ENCODE measurements at places on chromosomes 12 and 14.

GRCh38 chr12:10101042-10101579 lies 2.3 kb upstream of the CLEC1A start:
- DNase-seq = no peak

- no peak for DNase-seq
These were observed 213.4 kb downstream of the VRK1 start for GRCh38 chr14:97010491-97011160.

- DNase-seq = no peak
These were observed 39.8 kb downstream of the BORCS5 start for GRCh38 chr12:12396694-12397093.

- DNase-seq = no peak
These were observed 311.9 kb downstream of the CACNA1C start for GRCh38 chr12:2364631-2365051.

- DNase-seq = no peak
These were observed 116.0 kb upstream of the NCOR2 start for GRCh38 chr12:124683152-124684124.

DNA sequence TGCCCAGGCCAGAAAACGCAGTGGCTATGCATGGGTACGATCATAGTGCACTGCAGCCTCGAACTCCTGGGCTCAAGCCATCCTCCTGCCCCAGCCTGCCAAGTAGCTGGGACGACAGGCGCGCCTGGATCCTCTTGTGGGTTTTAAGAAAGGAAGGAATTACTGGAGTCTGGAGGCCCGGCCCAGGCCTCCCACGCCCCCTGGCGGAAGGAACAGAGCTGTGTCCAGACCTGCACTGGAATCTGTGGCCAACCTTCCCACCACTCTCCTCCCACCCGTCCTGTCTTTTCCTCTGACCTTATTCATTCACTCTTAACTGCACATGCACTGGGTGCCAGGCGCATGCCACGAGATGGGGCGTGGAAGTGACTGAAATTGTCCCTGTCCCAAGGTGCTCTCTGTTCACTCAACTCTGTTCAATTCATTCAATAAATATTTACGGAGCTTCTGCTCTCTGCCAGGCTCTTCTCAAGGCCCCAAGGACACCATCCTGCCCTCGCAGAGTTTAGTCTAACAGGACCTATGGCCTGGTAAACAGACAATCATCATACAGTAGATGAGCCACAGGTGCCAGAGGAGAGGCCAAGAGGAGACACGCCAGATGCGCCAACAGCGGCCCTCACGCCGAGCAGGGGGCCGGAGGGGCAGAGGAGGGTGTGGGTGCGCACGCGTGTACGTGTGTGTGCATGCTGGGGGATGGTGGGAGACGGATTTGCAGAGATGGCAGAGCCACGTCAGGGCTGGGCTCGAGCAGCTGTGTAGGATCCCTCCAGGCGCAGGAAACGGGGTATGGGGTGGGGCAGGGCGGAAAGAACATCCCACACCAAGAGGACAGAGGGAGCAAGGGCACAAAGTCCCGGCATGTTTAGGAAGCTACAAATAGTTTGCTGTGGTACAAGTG lies 13.7 kb upstream of the TMEM106C start:
- DNase-seq = no peak

DNA sequence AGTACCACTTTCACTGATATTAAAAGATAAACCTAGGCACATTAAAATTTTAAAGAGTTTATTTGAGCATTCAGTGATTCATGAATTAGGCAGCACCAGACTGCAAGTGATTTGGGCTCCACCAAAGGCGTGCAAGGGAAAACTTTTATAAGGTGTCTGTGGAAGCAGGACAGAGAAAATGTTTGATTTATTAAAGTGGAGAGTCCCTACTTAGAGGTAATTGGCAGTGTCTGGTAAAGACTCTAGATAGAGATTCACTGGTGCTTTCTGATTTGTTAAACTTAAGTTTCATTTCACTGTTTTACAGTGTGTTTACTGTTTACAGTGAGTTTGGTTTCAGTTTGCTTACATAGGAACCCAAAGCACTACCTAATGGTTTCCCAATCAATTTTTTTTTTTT lies 72.8 kb downstream of the ANKS1B start:
- DNase-seq = no peak
